ENCODE measurements at places on chromosomes 12 and 14.

DNA sequence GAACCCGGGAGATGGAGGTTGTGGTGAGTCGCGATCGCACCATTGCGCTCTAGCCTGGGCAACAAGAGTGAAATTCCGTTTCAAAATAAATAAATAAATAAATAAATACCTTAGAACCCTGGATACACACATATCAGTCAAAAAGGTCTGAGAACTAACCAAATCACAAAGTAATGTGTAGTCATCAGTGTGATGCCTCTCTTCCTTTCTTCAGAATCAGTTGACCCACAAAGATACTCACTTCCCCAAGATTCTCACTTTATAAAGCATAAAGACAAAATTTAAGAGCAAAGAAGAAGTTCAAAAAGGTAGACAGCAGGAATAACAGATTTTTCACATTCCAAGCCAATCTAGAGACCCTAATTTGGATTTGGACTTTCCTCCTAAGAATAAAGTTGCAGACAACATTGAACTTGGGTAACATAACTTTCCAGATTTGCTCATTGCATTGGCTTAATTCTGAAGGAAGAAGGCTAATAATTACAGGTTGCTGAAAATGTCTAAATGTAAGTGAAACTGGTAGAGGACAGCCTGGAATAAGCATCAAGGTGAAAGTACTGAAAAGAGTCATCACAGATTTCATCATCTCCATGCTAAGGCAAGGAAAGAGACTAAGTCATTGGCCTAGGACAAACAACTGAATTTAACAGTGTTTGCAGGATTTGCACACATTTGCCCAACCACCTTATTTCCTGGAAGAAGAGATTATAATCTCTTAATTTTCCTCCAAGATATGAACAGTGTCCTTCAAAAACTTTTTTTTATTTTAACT is 17.4 kb downstream of the TMED10 start:
- no peak for DNase-seq

DNA sequence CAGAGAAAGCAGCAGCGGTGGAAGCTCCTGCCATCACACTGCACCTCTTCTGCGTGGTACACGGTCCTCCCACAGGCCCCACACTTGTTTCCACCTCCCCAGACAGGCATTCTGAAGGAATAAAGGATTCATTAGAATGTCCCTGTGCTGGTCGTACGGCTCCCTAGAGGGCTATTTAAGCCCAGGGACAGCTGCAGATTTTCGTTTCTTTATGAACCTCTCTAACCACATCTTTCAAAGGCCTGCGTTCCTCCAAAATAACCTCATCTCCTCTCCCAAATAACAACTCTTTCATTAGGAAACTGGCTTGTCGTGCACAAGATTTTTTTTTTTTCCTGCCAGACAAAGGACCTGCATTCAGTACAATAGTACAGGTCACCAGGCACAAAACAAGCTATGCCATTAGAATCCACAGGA is 12.7 kb downstream of the CSRP2 start:
- DNase-seq: no peak

- DNase-seq: no peak
Observed at GRCh38 chr12:123772074-123772473, 10.0 kb downstream of the DNAH10 start.

DNA sequence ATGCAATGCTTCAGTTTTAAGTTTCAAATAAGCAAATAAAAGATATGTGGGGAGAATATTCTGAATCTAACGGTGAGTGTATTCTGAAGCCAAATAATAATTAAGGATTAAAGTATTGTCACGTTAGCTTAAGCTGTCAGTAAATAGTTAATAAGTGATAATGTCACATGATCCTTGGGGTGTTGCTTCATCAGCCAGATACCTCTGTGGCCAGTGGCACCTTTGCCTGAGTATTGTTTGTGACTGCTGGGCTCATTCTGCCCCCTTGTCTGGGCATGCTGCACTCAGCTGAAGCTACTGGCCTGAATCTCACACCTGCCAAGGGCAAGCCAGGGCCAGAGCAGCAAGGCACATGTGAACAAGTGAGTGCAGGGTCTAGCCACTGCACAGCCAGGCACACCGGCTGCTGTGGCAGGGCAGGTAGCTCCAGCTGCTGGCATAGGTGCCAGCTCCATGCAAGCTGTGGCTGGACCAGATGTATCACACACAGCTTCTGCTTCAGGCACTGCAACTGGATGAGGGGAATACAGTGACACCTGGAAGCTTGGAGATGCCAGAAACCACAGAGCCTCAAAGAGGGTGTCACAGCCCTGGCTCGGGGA is 739.7 kb downstream of the SLC6A15 start:
- DNase-seq: no peak

DNA sequence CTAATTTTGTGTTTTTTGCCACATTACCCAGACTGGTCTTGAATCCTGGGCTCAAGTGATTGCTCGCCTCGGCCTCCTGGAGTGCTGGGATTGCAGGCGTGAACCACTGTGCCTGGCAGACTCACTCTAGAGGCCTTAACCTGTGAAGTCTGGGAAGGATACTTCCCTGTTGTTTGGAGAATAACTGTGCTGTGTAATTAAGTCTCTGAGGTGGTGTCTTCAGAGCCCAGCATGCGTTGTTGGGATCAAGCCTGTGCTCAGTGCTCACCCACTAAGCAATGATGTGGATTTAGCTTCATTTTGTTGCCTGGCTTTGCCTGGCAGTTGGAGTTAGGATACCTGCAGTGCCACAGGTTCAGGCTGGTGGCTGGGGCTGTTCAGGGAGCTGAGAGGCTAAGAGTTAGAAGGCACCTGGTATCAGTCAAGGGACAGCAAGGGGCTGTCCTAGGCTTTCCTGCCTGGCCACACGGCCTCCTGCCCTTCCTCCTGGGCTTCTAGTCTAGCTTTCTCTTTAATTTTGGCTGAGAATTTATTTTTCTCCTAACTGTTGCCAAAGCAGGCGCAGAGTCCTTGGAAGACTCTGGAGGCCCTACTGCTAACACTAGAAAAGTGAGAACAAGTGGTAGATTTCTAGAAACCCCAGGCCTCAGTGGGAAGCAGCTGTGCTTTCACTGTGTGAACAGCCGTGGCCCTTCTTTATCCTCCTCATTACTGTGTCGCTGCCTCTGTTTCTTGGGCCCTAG is 38.5 kb downstream of the EP400 start:
- no peak for DNase-seq

DNA sequence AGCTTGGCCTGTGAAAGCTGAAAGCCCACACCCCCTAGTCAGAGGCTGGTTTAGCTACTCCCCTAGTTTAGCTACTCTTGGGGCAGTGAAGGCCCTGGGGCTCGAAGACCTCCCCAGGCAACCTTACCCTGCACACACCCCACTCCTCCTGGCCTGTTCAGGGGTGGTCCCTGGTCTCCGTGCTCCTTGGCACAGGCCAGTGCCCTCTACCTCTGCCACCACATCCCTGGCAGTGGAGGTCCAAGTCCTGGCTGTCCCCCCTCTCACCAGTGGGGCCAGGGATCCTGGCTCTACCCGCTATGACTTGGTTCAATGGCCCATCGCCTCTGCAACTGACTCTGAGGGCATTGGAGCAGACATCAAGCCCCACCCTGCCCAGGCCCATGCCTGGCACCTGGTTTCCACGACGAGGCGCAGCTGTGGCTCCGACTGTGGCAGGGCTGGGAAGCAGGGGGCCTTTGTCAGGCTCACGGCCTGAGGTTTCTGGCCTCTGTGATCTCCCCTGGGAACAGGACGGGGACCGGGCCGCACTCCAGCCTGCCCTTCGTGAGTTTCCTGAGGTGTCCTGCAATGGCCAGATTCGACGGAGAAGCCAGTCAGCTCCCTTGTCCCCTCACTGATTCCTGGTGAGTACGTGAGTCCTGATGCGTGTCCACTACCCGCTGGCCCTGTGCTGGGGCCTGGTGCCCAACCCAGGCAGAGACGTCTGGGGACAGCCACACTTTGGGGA is 5.7 kb downstream of the TMEM121 start:
- DNase-seq: no peak

DNA sequence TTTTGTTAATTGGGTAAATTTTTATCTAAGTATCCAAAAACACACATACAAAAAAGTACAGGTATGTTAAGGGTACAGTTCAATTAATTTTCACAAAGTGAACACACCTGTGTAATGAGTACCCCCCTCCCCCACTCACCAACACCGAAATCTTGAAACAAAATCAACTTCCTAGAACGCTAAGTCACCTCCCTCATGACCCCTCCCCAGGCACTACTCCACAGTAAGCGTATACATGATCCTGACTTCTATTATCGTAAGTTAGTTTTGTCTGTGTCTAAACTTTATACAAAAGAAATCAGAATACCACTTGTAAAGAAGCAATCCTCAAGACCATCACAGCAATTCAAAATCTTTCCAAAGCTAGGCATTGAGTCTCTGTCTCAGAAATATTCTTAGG is 100.5 kb downstream of the MED13L start:
- no peak for DNase-seq

GRCh38 chr12:4996714-4997113 is 47.0 kb upstream of the KCNA5 start:
- no peak for DNase-seq

Data from substantia nigra (tissue), 51 donors.